OCI-M1 (cell line): ENCODE measurements at places on chromosomes 2 and 18.

- DNase-seq: no peak
These were observed 71.8 kb downstream of the GDF7 start for GRCh38 chr2:20738772-20739171.

DNA sequence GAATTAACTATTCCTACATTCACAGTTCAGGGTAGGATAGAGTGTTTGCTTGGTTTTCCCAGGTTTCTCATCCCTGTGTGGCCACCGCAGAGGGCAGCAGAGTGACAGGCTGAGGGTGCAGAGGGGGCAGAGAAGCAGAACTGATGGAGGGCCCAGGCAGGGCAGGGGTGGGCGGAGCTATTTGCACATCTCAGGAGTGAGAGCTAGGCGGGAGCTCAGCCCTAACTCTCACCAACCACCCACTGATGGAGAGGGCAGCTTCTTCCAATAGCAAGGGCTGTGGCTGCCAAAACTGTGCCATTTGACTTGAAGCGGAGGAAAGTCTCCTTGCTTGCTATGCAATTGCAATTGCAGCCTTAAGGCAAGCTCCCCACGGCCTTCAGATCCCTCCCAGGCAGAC is 12.0 kb upstream of the DARS1 start:
- no peak for DNase-seq

- peak; percentile 9 for DNase-seq
These were observed 4.7 kb upstream of the ADNP2 start for GRCh38 chr18:80104364-80104779.

DNA sequence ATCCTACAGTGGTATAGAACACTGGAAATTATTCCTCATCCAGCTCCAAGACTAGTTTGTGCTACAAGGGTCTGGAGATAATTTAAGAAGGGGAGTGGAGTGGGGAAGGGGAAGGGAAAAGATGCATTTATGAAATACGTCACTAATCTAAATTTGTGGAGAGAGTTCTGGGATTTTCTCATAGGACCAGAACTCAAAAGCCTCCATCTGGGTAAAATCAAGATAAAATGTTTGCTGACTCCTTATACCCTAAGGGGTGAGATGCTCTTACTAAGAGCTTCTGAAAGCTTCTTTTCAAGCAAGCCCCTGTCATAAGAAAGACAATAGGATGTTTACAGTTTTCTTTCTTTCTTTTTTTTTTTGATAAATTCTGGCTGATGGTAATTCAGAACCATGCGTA is 88.5 kb upstream of the RBMS1 start:
- no peak for DNase-seq

DNA sequence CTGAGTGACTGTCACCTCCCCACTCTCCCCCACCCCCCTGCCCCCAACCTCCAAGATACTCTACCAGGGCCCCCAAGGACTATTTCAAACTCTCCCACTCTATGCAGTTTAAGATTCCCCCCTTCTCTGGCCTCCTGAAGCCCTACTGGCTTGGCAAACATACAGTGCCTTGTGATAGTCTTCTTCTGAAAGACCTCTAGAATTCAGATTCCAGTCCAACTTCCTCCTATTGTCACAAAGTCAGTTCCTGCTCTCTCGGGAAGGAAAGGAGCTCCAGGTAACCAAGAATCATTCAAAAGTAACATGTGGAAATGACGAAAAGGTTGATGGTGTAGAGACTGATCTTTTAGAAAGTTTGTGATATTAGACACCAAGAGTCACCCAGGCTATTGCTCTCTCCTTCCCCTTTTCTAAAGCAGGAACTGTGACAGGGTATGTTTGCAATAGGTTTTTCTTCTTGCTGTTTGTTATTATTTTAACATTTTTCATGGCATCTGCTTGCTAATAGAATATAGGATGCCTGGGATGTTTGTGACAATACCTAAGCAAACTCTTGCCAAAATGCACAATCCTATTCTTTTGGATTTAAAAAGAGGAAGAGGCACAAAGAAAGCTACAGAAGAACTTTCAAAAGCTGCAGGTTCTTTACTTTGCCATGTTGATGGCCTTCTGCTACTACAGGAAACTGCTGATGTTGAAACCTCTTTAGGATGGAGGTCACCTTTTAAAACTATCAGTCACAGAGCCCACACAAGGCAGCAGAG is 93.5 kb upstream of the MGAT4A start:
- no peak for DNase-seq

DNA sequence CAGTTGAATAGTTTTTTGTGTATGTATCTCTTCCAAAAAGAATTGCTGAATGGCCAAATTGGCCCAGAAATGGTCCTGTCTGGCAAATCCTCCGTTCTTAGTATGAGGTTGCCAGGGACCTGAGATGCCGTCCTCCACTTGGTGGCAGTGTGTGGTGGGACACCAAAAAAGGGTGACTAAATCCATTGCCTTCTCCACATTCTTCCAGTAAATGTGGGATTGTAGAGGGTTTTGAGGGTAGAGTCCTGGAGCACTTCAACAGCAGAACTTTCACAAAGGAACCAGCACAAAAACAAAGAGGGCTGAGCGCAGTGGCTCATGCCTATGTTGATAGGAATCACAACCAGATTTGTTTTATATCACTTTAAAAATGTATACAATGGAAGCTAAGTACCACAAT is 199.9 kb downstream of the BCL2 start:
- DNase-seq: peak; percentile 57

GRCh38 chr2:106831241-106831640 is 54.7 kb downstream of the ST6GAL2 start:
- no peak for DNase-seq

DNA sequence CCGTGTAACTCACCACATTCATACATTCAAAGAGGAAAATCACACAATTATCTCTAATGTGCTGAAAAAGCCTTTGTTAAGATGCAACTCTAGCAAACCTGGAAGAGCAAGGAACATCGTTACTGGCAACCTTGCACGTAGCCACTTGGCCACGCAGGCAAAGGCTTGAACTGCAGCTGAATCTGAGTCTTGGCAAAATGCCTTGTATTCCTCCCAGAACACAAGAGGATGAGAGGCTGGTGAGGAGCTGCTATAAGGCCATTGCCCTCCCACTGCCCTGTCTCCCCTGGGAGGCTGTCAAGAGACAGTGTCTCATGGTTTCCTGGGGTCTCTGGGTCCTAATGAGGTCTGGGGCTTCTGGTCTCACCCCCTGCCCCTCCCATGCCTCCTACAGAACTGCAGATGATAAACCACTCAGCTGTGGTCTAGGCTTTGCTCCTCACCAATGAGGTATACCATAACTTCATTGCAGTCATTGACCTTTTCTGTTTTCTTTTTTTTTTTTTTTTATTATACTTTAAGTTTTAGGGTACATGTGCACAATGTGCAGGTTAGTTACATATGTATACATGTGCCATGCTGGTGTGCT is 141.4 kb downstream of the SPP2 start:
- DNase-seq: no peak

DNA sequence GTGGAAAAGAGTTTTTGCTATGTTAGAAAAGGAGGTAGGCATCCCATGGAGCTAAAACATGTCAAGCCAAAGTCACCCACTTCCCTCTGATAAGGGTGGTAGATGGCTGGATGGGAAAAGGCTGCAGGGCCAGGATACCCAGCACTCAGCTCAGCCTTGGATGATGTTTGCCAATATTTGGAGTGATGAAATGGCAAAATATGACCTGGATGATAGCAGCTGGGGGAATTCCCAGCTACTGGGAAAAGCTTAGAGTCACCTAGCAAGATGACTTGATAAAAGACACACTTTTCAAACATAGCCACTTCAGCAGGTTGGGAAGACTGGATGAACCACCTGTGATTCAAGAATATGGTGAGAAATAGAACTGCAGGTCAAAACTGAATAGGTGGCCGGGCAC is 10.1 kb downstream of the RFX8 start:
- DNase-seq: no peak

- no peak for DNase-seq
These were observed 35.8 kb downstream of the MC2R start for GRCh38 chr18:13879492-13879891.
